ENCODE measurements at places on chromosomes 12 and 14. TPM values are rescaled to one million over a fixed set of nuclear protein-coding genes. Genes with fewer than 3 reads are reported as not detected.

The PRKAB1 gene
- total RNA-seq, result 17.4 TPM

The ZNF268 gene
- 21.8 TPM for total RNA-seq

The GPRC5D gene
- not detected for total RNA-seq

The CCDC38 gene
- total RNA-seq, result not detected

The ACOT2 gene
- total RNA-seq, result 18.3 TPM

The MAP1LC3B2 gene
- 0.73 TPM for total RNA-seq

The KRT83 gene
- 0.94 TPM for total RNA-seq

The ASCL1 gene
- not detected for total RNA-seq

The CTSG gene
- not detected for total RNA-seq

The BBOF1 gene
- 0.50 TPM for total RNA-seq

The IFNG-AS1 gene
- total RNA-seq, result not detected

The APOF gene
- total RNA-seq, result not detected

The RTN1 gene
- not detected for total RNA-seq

The KRT81 gene
- not detected for total RNA-seq

The PPFIA2 gene
- total RNA-seq, result not detected

The SLC8A3 gene
- total RNA-seq, result not detected

The NANOG gene
- not detected for total RNA-seq

The WBP11 gene
- total RNA-seq, result 28.8 TPM

The ASB2 gene
- total RNA-seq, result 0.05 TPM

The REC8 gene
- total RNA-seq, result 14.0 TPM

The FGF23 gene
- not detected for total RNA-seq

The BHLHE41 gene
- 79.8 TPM for total RNA-seq

The USP44 gene
- total RNA-seq, result not detected

The KRT73 gene
- not detected for total RNA-seq

The KLRC4 gene
- not detected for total RNA-seq

The SOX5 gene
- 0.57 TPM for total RNA-seq

The CISTR gene
- not detected for total RNA-seq

The ARMH4 gene
- total RNA-seq, result not detected

The SERPINA12 gene
- total RNA-seq, result not detected

The RAPGEF3 gene
- 44.1 TPM for total RNA-seq

The RGS6 gene
- total RNA-seq, result not detected

The MAP3K9 gene
- total RNA-seq, result 5.9 TPM

The SLC15A4 gene
- 30.4 TPM for total RNA-seq

The TCL1B gene
- not detected for total RNA-seq

The SLCO1B3 gene
- 3.2 TPM for total RNA-seq

The ANO4 gene
- not detected for total RNA-seq

The SERPINA9 gene
- total RNA-seq, result not detected

The CMAS gene
- total RNA-seq, result 26.0 TPM

The CD4 gene
- total RNA-seq, result 0.25 TPM

The RASSF8 gene
- not detected for total RNA-seq

The TPPP2 gene
- not detected for total RNA-seq

The POTEM gene
- total RNA-seq, result 0.10 TPM

The MMP19 gene
- total RNA-seq, result not detected

The HCAR3 gene
- 1.3 TPM for total RNA-seq

The CAND1 gene
- total RNA-seq, result 137 TPM

The SYCP3 gene
- not detected for total RNA-seq

The MGAT4C gene
- total RNA-seq, result not detected

Measured in HT-29 (cell line).